Glomerular endothelial cell (primary cell): ENCODE measurements at places on chromosomes 16 and 17. TPM values are rescaled to one million over a fixed set of nuclear protein-coding genes. Genes with fewer than 3 reads are reported as not detected.

MCRIP1 gene
- 134 and 148 TPM in 2 replicates for total RNA-seq

CD19 gene
- not detected in 2 replicates for total RNA-seq

NPIPA2 gene
- 0.47 and 5.0 TPM in 2 replicates for total RNA-seq

SSTR5 gene
- total RNA-seq, result not detected in 2 replicates

NHLRC4 gene
- 2.7 and 3.3 TPM in 2 replicates for total RNA-seq

DCUN1D3 gene
- total RNA-seq, result 57.1 and 63.3 TPM in 2 replicates

TBC1D3H gene
- not detected in 2 replicates for total RNA-seq

AGRP gene
- not detected in 2 replicates for total RNA-seq

CTRB2 gene
- not detected in 2 replicates for total RNA-seq

LPCAT2 gene
- 15.6 and 28.5 TPM in 2 replicates for total RNA-seq

NPIPB2 gene
- 2.4 and 9.4 TPM in 2 replicates for total RNA-seq

GRCh38 chr17:45265821-45266220 is 3.9 kb upstream of the SPATA32 start:
- no peak for DNase-seq

GRCh38 chr17:1147664-1148063 is 32.1 kb downstream of the ABR start:
- DNase-seq, result no peak

- DNase-seq, result no peak
Measured at GRCh38 chr17:5922476-5922875, 147.7 kb upstream of the WSCD1 start.

DNA sequence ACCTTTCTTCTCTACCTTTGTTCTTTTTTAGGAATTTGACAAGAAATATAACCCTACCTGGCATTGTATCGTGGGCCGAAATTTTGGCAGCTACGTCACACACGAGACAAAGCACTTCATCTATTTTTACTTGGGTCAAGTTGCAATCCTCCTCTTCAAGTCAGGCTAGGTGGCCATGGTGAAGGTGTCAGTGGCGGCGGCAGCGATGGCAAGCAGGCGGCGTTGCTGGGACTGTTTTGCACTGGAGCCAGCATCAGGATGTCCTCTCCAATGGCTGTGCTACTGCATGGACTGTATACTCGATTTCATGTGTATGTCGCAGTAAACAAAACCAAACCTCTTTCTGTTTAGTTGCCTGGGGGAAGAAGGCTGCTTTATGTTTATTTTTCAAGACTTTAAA is 5.9 kb downstream of the DYNLL2 start:
- no peak for DNase-seq

GRCh38 chr17:67160791-67161190 is 84.2 kb downstream of the HELZ start:
- no peak for DNase-seq

- no peak for DNase-seq
Measured at GRCh38 chr17:36926701-36927100, 10.6 kb upstream of the LHX1 start.

DNA sequence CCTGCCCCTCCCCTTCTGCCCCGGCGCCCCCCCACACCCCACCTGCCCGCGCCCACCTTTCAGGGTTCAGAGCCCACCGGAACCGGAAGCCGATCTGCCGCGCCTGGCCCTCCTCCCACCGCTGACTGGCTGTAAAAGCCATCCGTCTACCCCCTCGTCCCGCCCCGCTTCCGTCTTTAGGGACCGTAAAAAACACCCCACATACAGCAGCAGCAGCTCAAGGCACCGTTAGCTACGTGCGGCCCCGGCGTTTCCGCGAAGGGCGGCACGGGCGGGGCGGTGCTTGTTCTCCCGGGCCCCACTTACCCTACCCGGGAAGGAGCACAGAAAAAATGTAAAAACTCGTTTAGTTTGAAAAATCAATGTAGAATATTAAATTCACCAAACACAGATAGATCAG is at the start of gene MRPL28:
Gene MRPL28 (minus strand): TSS at position 96 of the 400 bp plus-strand sequence. CDS start 320 bp downstream, outside the sequence.
- DNase-seq, result no peak

GRCh38 chr16:3623642-3624041 is 12.2 kb upstream of the SLX4 start:
- DNase-seq, result no peak

GRCh38 chr16:67091906-67092566 is 17.7 kb upstream of the PHAF1 start:
- no peak for DNase-seq

- no peak for DNase-seq
Measured at GRCh38 chr16:57644383-57645014, 16.1 kb downstream of the ADGRG1 start.

DNA sequence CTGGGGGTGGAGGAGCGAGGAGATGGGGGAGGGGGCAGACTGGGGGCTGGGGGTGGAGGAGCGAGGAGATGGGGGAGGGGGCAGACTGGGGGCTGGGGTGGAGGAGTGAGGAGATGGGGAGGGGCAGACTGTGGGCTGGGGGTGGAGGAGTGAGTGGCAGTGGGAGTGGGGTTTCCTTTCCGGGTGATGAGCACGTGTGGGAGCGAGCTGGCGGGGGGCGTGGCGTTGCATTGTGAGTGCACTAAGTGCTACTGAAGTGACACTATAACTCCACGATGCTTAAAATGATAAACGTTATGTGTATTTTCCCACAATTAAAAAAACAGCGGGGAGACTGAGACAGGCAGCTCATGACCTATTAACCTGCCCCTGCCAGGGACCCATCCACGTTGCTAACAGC is 46.3 kb downstream of the CBFA2T3 start:
- no peak for DNase-seq

DNA sequence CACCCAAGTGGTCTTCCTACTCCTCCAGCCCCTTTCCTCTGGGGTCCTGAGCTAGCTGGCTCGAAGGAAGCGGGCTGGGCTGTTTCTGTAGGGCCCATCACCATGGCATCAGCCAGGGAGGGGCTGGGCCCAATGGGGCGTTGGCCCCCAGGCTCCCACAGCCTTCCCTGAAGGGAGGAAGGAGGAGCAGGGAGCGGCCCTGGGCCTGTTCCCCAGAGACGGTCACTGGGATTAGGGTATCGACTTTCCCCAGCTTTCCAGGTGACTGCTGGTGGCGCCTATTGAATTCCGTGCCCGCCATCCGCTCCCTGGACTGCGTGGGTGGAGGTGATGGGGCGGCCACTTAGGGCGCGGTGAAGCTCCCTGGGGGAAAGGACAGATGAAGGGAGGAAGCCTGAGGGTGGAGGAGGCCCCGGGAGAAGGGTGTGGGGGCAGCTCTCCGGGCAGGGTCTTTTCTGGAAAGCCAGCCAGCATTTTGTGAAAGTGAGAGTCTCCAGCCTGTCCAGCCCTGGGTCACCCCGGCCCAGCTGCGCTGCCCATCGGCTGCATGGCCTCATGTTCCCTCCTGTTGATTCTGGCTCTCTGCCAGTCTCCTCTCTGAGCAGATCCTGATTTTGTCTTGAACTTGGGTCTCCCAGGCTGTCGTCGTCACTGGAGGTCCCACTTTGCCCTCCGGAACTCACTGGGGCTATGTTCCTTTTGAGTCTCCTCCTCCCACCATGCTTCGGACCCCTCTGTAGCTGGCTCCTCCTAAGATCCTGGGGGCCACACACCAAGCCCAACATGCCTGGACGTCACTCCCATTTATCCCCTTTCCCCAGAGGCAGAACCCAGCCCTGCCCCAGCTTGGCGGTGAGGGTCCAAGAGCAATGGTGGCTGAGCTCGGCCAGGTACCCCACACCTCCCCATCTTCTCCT is 9.8 kb downstream of the NHERF1 start:
- DNase-seq, result no peak

DNA sequence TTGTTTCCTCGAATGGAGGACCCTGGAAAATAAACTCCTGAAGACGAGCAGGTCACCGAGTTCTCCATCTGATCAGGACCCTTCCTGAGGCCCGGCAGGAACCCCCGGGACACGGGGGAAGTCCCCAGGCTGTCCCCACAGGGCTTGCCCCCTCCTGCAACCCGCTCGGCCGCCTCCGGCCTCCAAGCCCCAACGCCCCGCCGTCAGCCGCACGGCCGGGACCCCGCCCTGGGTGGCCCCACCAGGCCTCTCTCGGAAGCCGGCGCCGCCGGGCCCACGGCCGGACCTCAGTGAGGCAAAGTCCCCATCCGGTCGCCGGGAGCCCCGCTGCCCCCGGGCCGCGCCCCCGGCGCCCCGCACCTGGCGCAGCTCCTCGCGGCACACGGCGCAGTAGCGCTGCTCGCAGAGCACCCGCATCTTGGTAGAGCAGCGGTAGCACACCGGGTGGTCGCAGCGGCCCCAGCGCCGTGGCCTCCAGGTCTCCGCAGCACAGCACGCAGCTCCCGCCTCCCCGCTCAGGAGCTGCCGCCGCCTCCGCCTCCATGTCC is 383 bp downstream of the ZNF598 start:
- no peak for DNase-seq

- no peak for DNase-seq
Measured at GRCh38 chr16:51449441-51449840, 298.4 kb upstream of the SALL1 start.

GRCh38 chr16:84680165-84680842 is 19.5 kb upstream of the USP10 start:
- no peak for DNase-seq

- no peak for DNase-seq
Measured at GRCh38 chr17:34386697-34387550, 23.9 kb upstream of the CCL1 start.
